ENCODE measurements at places on chromosomes 4 and X.

DNA sequence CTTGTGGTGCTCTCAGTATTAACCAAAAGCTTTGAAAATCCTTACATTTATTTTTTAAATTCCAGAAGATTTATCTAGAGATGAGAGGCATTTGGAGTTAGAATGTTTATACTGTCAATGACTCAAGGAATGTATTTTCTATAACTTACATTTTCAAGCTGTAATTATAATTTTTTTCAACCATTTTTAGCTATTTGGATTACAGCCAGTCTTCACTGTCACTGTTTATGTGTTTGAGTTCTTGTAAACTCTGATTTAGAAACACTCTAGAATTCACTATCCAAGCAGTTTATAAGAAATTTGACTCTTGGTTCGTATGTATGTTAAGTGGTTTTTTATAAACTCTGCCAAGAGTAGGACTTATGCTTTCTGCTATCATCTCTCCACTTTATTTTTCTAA, 36.7 kb upstream of the GUCY1A1 start:
- no peak for DNase-seq

DNA sequence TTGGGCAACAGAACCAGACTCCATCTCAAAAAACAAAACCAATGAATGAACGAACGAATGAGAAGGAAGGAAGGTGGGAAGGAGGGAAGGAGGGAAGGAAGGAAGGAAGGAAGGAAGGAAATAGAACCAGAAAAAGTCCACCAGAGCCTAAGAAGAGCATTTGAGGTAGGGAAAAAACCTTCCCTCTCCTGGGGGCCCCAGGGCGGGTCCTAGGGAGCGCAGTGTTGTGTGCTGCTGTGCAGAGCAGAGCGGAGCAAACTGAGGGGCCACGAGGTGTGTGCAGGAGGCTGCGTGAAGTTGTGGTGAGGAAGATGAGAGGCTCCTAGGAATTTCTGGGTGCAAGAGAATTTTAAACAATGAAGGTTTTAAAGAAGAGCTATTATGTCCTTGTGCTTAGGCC, 16.0 kb upstream of the NSUN7 start:
- DNase-seq: no peak

DNA sequence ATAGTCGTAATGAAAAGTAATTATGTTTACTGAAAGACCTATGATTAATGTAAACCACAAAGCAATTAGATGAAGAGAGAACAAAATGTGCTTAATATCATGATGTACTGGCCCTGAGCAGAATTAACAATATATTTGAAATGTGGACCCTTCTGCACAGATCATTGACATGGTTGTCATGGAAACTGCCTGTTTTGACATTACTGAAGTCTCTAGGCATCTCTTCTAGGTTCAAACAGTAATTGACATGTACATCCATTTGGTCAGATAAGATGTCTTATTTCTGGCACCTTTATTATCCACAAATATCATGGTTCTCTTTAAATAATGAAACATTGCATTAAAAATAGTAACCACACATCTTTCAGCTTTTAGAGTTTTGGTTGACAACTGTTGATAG, 251.7 kb upstream of the GNPDA2 start:
- DNase-seq: no peak

GRCh38 chrX:65596270-65597034, 61.9 kb upstream of the LAS1L start:
- DNase-seq: no peak

GRCh38 chr4:77911842-77912450, 49.3 kb downstream of the MRPL1 start:
- no peak for DNase-seq

GRCh38 chr4:141772838-141773237, 136.5 kb downstream of the IL15 start:
- DNase-seq: no peak

DNA sequence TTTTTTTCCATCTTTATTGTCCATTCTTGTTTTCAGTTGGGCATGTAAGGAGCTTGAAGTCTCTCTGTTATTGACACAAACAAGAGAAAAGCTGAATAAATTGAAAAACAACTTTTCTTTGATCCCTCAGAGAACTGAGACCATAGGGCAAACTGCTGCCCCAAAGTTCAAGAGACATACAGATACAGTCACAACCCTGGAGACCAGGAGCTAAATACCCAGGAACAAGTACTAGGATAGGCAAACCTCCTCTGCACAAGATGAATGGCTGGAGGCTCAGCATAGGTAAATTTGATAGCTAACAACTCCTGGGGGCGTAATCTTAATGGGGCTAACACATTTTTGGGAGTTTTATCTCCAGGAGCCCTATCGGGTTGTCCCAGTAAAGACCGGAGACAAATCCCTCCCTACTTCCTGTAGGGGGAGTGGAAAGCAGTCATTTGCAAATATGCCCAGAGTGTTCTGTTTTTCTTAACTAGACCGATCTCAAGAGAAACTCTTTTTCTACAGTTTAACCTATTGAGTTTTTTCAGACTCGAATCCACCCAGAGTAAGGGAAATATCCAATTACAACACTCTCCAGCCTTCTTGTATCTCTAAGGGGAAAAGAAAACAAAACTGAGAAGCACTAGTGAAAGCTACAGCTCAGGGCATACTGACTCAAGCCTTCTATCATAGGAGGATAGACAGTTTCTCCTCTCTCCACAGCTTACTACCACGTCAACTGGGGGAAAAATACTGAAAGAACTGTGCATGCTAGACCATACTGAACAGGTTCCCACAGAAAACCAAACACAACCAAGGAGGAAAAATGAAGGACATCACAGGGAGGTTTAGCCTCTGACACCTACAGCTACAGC, 23.1 kb downstream of the MAGEA8 start:
- no peak for DNase-seq

GRCh38 chr4:173139561-173139960, 29.1 kb upstream of the GALNT7 start:
- DNase-seq: no peak

GRCh38 chrX:9609499-9609898, 144.6 kb downstream of the TBL1X start:
- DNase-seq: no peak

- no peak for DNase-seq
These were observed 515.6 kb upstream of the GNPDA2 start for GRCh38 chr4:45241976-45242375.

DNA sequence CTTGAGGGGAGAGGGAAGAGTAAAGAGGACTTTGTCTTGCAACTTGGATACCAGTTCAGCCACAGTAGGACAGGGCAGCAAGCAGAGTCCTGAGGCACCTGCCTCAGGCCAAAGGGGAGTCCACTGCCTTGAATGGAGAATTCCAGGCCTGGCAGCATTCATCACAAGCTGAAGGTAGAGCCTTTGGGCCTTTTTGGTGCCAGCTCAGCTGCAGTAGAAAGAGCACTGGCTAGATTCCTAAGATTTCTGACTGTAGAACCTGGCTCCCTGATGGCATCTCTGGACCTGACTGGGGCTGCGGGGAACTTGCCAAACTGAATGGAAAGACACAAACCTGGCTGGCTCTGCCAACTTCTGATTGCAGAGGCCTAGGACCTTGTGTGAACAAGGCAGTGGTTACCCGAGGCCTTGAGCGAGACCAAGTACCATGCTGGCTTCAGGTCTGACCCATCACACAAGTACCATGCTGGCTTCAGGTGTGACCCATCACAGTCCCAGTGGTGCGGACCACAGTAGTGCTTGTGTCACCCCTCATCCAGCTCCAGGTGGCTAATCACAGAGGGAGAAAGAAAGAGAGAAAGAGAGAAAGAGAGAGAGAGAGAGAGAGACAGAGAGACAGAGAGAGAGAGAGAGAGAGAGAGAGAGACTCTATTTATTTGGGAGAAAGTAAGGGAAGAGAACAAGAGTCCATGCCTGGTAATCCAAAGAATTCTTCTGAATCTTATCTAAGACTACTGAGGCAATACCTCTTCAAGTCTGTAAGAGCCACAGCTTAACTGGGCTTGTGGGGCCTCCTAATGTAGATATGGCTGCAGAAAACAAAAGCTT, 137.6 kb upstream of the SPIN4 start:
- DNase-seq: no peak

GRCh38 chr4:54637325-54637724, 20.4 kb upstream of the KIT start:
- no peak for DNase-seq

DNA sequence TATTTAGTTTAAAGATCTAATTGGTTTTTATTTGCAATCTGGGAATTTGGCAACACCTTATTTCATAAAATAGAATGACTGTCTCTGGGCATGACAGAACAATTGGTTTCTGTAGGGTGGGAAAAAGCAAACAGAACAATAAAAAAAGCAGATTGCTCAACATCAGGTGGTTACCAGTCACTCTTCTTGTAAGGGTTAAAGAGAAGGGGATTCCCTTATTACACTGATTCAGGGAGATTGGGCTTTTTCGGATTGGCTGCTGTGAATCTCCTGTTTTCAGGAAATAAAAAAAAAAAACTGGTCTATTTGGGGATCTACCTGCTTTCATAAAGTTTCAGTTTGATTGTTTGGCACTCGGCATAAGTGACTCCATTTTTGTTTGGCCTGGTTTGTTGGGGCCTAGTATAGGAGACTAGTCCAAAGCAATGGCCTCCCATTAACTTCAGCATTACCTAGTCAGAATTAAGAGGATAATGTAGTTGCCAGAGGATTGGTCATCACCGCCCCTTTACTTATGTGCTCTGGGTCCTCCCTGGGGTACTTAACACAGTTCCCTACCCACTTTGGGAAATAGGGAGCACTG, 380.5 kb downstream of the IDS start:
- DNase-seq: no peak

- DNase-seq: no peak
These were observed 170.4 kb upstream of the LDB2 start for GRCh38 chr4:17068891-17069290.

DNA sequence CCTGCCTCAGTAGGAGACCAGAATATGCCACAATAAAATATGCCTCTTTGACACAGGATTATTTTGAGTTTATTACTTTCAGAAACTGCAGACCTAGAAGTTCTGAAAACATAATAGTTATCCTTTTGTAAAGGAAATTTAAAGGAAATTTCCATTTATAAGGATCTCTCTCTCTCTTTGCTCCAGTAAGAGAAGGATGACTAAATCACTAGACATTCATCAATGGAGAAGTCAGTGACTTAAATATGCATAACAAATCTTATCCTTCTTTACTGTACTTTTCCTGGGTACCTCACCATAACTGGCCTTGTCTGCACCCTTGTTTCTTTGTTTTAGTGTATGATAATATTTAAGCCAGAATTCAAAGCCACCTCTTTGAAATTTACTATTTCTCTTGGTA, 28.3 kb upstream of the OPHN1 start:
- no peak for DNase-seq

DNA sequence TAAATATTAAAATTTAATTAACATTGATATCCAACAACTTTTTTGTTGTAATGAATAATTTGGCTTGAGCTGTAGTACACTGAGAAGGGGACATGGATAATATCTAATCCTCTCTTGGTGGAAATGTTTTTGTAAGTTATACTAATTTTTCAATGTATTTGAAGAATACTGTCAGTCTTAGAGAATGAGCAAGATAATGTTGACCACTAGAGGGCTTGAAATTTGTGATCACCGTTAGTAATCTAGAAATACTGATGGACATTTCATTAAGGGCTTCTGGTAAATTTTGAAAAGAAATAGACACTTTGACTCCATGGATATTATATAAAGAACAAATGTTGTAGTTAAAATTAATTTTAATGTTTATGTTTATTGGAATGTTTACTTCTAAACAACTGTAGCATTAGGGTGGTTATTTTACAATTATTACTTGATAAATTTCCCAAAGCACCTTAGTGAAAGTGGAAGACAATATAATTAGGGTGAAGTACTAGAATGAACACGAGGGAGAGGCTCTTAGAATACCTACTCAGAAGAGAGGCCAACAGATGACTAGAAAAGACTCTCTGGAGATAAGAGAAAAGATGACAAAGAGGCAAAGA, 20.0 kb upstream of the CAMK2D start:
- DNase-seq: peak; percentile 14

DNA sequence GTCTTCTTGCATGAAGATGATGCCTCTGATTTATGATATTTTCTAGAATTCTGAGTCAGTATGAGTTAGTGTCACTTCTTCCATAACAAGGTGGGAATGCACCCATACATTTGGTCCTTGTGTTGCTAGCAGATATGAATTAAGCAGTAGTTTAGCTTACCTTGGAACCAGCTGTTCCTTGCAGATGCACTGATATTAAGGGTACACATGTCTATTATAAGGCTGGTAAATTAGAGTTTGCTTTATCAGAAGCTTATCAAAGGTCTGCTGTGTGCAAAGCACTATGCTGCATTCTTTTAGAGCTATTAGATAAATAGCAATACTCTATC, 36.5 kb downstream of the AFF1 start:
- no peak for DNase-seq

DNA sequence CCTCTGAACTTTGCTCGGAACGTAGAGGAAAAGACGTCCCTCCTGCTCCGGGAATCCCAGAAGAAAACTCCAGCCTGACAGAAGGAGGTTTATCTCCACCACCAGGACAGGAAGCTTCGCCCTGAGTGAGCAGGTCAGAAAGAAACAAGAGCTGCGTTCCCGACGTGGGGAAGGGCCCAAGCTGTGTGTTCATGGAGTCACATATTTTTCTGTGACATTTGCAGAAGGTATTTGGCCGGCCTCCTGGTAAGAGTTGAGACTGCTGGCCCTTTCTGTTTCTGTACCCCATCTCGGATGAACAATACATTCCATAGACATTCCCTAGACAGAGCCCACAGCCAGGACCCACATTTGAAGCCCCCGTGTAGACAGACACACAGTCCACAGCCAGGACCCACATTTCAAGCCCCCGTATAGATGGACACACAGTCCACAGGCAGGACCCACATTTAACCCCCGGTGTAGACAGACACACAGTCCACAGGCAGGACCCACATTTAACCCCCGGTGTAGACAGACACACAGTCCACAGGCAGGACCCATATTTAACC, 230.8 kb downstream of the SHOX start:
- DNase-seq: no peak

- peak; percentile 24 for DNase-seq
These were observed 95.2 kb downstream of the CLNK start for GRCh38 chr4:10589321-10589720.

DNA sequence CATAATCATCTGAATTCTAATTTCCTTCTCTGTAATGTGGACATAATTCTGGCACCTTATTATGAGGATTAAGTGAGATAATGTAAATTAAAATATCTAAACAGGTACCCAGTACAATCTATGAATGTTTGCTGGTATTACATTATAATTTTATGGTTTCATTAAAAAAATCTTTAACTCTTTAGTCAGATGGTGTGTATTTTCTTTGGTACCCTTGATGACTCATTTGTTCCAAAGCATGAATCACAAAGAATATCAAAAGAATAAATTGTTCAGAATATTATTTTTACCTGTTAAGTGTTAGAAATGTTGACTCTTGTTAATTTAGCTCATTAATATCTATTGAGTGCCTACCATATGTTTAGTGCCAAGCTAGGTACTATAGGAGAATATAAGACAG, 74.3 kb downstream of the SNX25 start:
- no peak for DNase-seq

DNA sequence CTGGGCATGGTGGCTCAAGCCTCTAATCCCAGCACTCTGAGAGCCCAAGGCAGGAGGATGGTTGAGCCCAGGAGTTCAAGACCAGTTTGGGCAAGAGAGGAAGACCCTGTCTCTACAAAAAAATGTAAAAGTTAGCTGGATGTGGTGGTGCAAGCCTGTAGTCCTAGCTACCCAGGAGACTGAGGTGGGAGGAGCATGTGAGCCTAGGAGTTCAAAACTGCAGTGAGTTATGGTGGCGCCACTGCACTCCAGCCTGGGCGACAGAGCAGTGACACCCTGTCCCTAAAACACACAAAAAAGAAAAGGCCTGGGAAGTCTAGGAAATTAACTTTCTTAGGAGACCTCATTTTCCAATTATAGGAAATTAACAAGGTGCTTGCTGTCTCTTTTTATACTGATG, 76.8 kb downstream of the JAKMIP1 start:
- no peak for DNase-seq

All from neural progenitor cell (in vitro differentiated cells).